ENCODE measurements at places on chromosomes 3 and 15.

DNA sequence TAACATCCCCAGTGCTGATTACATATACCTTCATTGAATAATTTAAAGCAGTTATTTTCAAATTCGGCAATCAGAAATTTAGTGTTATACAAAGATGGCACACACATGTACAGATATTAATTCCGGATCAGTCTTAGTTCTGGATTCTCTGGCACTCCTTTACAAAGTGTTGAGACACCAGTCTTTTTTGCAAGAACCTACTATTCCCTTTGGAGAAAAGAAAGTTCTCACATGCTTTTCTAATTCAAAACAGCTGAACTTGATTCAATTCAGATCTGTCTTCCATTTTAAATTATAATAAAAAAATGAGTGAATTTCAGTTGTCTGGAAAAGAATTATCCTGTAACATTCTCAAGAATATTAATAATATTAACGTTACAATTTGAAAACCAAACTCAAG, 20.4 kb downstream of the CCDC191 start:
- DNase-seq = no peak

DNA sequence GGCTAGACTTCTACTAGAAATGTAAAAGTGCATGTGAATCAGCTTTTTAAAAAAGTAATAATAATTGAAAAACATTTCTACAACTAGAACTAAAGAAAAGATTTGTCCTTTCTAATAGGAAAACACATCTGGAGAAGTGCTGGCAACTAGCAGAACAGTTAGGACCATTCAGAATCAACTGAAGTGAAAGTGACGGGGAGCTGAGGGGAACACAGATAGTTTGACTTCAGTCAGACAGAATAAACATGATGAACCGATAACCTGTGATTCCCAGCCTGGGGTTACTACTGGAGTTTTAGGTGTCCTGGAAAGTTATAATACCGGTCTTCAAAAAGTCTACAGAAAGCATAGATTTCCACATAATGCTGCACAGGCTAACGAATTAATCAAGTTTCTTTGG, 28.1 kb downstream of the OPA1 start:
- DNase-seq = peak; percentile 34

DNA sequence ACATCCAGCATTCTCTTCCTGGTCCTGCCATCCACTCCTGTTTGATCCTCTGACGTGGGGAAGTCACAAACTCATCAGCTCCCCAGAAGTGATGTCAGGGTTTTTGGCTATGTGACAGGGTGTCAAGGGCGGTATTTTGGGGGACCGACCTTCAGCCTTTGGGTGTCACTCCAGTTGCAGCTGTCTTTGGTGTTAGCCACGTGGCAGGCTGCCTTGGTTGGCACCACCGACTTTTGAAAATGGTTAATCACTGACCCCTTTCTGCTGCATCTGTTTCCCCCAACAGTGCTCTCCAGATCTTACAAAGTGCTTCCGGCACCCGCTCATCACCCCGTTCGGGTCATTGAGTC, 86.6 kb downstream of the TRAK1 start:
- no peak for DNase-seq

GRCh38 chr15:60179786-60180391, 175.8 kb downstream of the FOXB1 start:
- DNase-seq = peak; percentile 64

DNA sequence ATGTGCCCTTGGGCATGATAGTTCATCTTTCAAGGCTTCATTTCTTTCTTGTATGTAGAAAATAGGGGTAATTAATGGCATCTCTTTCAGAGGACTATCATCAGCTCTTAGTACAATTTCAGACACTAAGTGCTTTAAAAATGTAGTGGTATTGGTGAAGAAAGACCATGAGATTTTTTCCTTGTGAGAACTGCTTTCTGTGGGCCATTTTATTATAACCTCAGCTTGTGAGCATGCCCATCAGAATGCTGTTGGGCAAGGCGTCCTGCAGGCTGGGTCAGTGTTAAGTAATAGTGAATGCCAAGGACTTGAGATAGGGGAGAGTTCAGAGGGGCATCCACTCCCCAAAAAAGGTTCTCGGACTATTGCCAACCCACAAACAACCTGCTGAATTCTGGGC, 187.9 kb downstream of the GHSR start:
- no peak for DNase-seq

- DNase-seq = peak; percentile 81
Observed at GRCh38 chr3:106333911-106334618, 465.3 kb upstream of the CBLB start.

DNA sequence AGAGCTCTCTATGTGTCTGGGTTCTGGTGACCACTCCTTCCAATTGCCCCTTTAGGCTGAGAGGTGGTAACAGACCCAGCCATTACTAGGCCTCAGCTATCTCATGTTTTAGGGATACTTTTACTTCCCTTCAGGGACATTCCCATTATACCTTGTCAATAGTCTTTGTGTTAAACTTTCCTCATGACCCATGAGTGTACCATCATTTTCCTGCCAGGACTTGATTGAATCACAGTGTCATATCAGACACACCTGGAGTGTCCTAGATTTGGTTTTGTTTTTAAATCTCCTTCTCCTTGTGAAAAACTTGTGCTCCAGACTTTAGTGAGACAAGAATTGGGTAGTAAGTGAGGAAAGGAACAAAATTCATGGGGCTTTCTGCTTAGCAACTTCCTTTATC, 136.6 kb downstream of the KCNAB1 start:
- no peak for DNase-seq
